ENCODE measurements at places on chromosomes 16 and 17.

DNA sequence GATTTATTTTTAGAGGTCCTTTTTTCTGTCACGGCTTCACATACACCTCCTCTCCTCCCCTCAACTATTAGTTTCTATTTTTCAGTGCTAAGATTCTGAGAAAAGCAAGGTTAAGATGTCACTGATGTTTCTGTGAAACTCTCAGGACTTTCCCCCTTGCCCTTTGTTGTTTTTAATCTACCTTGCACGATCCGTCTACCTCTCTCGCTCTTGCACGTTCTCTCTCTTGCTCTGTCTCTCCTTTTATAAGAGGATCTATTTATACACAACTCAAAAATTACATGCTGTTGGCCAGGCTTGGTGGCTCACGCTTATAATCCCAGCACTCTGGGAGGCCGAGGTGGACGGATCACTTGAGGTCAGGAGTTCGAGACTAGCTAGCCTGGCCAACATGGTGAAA, 43.6 kb downstream of the RPA1 start:
- DNase-seq = no peak
- H3K27me3 ChIP-seq = no peaks in the 10 kb centered on the region
- H3K27ac ChIP-seq = no peak overlapping the region
- H3K4me3 ChIP-seq = no peak overlapping the region

DNA sequence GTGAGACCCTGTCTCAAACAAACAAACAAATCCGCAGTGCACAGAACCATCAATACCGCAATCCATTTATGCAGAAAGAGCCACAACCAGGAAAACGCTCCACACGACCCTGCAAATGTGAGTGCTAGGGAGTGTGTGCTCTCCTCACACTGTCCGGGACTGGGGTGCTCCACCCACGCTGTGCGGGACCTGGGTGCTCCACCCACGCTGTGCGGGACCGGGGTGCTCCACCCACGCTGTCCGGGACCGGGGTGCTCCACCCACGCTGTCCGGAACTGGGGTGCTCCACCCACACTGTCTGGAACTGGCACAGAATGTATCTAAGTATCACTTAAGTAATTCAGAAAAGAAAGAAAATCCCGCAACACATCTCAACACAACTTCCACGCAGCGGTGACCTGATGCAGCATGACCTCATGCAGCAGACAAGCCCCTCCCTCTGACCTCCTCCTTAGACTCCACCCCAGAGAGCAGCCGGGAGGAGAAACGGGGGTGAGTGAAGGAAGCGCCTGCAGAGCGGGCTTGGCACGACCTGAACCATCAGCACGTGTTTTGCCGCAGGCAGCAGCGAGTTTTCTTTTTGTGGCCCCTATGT, 38.5 kb downstream of the ZNF276 start:
- H3K27me3 ChIP-seq = no peaks in the 10 kb centered on the region
- no peak for DNase-seq
- H3K4me1 ChIP-seq = no peaks in the 10 kb centered on the region

- no peak for DNase-seq
- no peaks in the 10 kb centered on the region for H3K27me3 ChIP-seq
- peaks cover 87% of the 10 kb centered on the region for H3K36me3 ChIP-seq
- H3K4me3 ChIP-seq = no peak overlapping the region
- H3K27ac ChIP-seq = no peak overlapping the region
Observed at GRCh38 chr16:70158261-70158939, 15.2 kb upstream of the CLEC18C start.

DNA sequence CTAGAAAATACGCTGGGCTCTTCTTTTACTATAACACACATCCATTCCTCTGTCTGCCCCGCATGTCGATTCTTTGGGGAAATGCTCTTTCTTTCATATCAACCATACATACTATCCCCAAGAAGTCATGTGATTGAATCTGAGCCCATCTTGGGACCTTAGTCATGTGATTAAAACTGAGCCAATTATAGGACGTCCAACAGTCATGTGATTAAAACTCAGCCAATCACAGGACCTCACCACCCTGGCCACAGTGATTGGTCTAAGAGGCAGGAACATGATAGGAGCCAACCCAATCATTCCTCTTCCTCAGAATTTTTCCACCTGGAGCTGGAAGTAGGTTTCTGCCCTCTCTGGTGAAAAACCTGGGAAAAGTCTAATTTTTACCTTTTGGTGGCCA, 78.8 kb downstream of the TMEM114 start:
- no peaks in the 10 kb centered on the region for H3K36me3 ChIP-seq
- no peak for DNase-seq
- no peaks in the 10 kb centered on the region for H3K4me1 ChIP-seq
- no peak overlapping the region for H3K4me3 ChIP-seq

GRCh38 chr17:40153603-40154236, 13.4 kb downstream of the CASC3 start:
- no peak overlapping the region for H3K4me3 ChIP-seq
- peaks cover 20% of the 10 kb centered on the region for H3K36me3 ChIP-seq
- no peak for DNase-seq
- H3K27ac ChIP-seq = no peak overlapping the region
- peaks cover 19% of the 10 kb centered on the region for H3K4me1 ChIP-seq

DNA sequence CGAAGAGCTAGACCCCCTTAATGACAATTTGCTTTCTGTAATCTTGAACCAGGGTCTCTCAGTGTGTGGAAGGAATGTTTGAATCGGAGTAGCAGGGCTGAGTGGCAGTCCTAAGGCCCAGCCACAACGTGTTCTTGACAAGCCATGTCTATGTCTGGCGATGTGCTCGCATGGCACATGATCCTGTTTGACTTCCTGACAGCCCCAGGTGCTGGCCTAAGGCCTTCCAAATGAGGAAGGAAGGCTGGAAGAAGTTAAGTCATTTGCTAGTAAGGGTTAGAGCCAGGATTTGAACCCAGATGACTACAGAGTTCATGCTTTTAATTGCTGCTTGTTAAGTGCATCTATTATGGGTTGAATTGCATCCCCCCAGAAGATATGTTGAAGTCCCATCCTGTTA, 486.7 kb downstream of the MAF start:
- no peak overlapping the region for H3K27ac ChIP-seq
- H3K36me3 ChIP-seq = no peaks in the 10 kb centered on the region
- no peaks in the 10 kb centered on the region for H3K4me1 ChIP-seq
- no peaks in the 10 kb centered on the region for H3K27me3 ChIP-seq

- H3K4me3 ChIP-seq = peak overlapping the region; percentile 82
- H3K27me3 ChIP-seq = no peaks in the 10 kb centered on the region
- no peak for DNase-seq
- peak overlapping the region; percentile 58 for H3K27ac ChIP-seq
- H3K4me1 ChIP-seq = peaks cover 35% of the 10 kb centered on the region
Observed at GRCh38 chr17:7233701-7234082, 625 bp downstream of the DVL2 start.

DNA sequence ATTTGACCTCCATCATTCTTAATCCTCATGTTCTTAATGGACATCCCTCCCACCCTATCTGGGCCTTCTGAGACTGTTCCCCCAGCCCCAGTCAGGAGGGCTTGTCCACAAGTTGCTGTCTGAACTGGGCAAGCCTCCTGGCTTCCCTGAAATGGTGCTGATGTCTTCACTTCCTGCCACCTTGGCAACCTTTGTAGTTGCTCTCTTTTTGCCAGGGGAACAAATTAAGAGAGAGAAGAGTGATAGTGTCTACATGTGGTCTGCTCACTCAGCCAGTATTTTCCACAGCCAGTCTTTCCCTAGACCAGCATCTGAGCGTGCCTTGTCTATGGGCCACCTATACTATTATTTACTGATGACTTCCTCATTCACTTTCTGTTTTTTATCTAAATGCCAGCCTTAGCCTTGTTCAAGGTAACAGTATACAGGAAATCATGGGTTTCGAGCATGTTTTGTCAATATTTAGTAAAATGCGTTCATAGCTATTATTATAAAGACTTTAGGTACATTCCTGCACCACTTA, 710.1 kb downstream of the MAF start:
- no peak for DNase-seq
- H3K4me1 ChIP-seq = no peaks in the 10 kb centered on the region
- no peaks in the 10 kb centered on the region for H3K36me3 ChIP-seq
- H3K27me3 ChIP-seq = no peaks in the 10 kb centered on the region

DNA sequence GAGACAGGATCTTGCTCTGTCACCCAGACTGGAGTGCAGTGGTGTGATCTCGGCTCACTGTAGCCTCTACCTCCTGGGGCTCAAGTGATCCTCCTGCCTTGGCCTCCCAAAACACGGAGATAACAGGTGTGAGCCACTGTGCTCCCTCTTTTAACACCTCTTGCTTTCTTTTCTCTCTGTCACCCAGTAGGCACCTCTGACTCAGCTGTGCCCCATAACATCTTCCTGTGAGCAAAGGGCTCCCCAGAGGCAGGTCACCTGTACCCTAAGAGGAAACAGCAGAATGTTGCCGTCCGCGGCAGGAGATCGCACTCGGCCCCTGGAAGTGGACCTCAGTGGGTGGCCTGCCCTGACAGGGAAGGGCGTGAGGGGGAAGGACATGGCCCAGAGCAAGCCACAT, 918 bp upstream of the NLRC3 start:
- no peak overlapping the region for H3K27ac ChIP-seq
- no peaks in the 10 kb centered on the region for H3K36me3 ChIP-seq

DNA sequence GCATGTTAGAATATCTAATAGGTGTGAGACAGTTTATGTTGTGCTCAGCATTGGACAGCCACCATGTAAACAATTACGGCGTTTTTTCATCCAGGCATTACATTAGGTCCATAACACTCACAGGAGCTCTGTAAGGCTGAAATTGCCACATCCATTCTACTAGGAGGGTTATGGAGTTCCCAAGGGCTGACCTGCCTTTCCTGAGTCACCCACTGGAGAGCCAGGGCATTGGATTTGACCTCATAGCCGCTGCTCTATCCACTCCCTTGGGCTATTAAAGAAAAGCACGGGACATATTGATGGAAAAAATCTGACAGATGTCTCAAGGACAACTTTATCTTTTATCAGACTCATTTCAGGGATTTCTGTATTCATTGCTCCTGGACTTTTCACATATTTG, 306.3 kb upstream of the HSBP1 start:
- no peaks in the 10 kb centered on the region for H3K4me1 ChIP-seq
- no peaks in the 10 kb centered on the region for H3K27me3 ChIP-seq
- no peak overlapping the region for H3K4me3 ChIP-seq
- H3K27ac ChIP-seq = no peak overlapping the region
- no peaks in the 10 kb centered on the region for H3K36me3 ChIP-seq
- DNase-seq = no peak

DNA sequence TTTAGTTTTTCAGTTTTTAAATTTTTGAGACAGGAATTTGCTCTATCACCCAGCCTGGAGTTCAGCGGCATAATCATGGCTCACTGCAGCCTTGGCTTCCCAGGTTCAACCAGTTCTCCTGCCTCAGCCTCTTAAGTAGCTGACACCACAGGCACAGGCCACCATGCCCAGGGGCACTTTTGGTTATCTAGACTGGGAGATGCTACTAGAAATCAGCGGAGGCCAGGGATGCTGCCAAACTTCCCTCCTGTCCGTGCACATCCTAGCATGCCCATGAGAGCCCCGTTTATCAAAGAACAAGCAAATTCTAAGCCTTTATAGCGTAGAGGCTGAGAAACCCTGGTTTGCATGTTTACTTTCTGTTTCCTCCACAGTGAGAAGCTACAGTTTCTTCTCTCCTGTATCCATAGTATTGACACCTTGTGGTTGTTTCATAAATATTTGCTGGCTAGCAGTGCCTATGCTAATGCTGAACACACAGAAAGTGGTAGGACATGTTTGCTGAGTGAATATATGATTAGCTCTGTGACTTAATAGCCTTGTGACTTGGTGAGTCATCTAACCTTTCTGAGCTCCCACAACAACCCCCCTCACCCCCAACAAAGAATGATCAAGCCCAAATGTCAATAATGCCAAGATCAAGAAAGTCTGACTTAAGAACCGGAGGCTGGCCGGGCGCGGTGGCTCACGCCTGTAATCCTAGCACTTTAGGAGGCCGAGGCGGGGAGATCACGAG, 39.2 kb upstream of the MAF start:
- no peak for DNase-seq
- H3K4me3 ChIP-seq = no peak overlapping the region
- H3K36me3 ChIP-seq = no peaks in the 10 kb centered on the region
- no peaks in the 10 kb centered on the region for H3K27me3 ChIP-seq

GRCh38 chr17:67578142-67578457, 139.6 kb upstream of the NOL11 start:
- no peaks in the 10 kb centered on the region for H3K36me3 ChIP-seq
- H3K27me3 ChIP-seq = no peaks in the 10 kb centered on the region
- H3K27ac ChIP-seq = no peak overlapping the region
- no peaks in the 10 kb centered on the region for H3K4me1 ChIP-seq

DNA sequence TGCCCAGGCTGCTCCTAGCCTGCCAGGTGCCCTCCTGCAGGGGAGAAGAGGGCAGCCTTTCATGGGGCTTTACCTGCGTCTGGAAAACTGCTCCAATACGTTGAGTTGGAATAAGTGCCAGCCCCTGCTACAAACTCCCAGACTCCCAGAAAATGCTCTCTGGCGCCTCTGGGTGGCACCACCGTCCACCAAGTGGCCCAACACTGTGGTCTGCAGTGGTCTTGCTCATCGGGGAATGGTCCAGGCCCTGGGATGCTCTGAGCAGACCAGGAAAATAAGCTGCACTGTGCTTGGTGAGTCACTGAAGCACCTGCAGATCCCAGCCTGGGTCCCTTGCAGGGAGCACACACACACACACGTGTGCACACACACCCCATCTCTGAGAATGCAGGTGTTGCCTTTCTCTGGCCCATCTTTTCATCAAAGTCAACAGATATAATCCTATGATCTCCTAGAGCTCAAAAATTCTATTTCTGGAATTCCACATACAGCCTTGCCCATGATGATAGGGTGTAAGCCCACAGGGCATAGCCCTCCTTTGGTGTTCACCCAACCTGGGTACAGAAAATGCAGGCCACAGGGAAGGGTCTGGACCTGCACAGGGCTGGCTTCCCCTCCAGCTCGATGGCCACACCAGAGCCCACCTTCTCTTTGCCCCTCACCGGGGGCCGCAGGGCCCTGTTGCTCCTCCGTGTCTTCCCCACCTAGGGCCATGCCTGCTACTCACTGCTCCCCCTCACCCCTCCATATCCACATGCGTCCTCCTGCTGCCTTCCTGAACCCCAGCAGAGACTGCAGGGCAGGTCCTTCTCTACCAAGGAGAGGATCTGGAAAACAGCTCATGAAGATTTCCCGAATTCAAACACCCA, 20.5 kb downstream of the CDIP1 start:
- H3K4me1 ChIP-seq = peaks cover 27% of the 10 kb centered on the region
- no peak overlapping the region for H3K27ac ChIP-seq
- H3K27me3 ChIP-seq = no peaks in the 10 kb centered on the region
- DNase-seq = no peak
- H3K36me3 ChIP-seq = peaks cover 3% of the 10 kb centered on the region
- H3K4me3 ChIP-seq = no peak overlapping the region

DNA sequence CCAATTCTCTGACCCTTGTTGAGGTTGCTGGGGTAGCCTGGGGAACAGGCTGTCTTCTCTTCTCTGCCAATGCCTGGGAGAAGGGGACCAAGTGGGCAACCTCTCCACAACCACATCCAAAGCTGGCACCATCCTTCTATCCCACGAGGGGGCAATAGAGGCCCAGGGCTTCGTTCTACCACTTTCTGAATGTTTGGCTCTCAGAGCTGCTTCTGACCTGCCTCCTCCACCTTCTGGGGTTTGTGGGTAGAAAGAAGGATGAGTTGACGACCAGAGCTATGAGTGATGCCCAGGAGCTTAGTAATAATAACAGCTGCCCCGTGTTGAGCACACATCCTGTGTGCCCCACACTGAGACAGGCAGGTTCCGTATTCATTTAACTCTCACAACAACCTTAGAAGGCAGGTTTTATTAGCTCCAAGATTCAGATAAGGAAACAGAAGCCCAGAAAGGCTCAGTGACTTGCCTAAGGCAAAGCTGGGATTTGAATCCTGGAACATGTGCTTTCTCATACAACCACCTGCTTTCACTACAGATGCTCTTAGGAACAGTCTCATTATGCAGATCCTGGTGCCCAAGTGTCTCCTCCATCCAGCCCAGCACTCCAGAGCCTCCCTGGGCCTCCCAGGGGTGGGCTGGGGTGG, 11.1 kb downstream of the TSPOAP1 start:
- no peaks in the 10 kb centered on the region for H3K4me1 ChIP-seq
- no peak for DNase-seq
- H3K36me3 ChIP-seq = no peaks in the 10 kb centered on the region
- no peaks in the 10 kb centered on the region for H3K27me3 ChIP-seq
- no peak overlapping the region for H3K4me3 ChIP-seq

Data from thoracic aorta (tissue), 2 donors.